ENCODE measurements at places on chromosomes 5 and 9.

- no peak overlapping the region for H3K4me3 ChIP-seq
- H3K4me1 ChIP-seq: no peaks in the 10 kb centered on the region
- no peak for DNase-seq
- no peaks in the 10 kb centered on the region for H3K36me3 ChIP-seq
- H3K27ac ChIP-seq: no peak overlapping the region
Measured at GRCh38 chr9:23611869-23612268, 214.2 kb downstream of the ELAVL2 start.

GRCh38 chr5:83473346-83474160 is 2.0 kb downstream of the VCAN start:
- peaks cover 52% of the 10 kb centered on the region for H3K4me1 ChIP-seq
- H3K27ac ChIP-seq: peak overlapping the region; percentile 68
- no peaks in the 10 kb centered on the region for H3K36me3 ChIP-seq
- DNase-seq: peak; percentile 91
- H3K4me3 ChIP-seq: peak overlapping the region; percentile 42

GRCh38 chr9:123727332-123727731 is 202.6 kb downstream of the DENND1A start:
- H3K4me1 ChIP-seq: no peaks in the 10 kb centered on the region
- H3K27ac ChIP-seq: no peak overlapping the region

- no peaks in the 10 kb centered on the region for H3K27me3 ChIP-seq
- H3K4me1 ChIP-seq: peaks cover 1% of the 10 kb centered on the region
- no peak overlapping the region for H3K27ac ChIP-seq
- H3K4me3 ChIP-seq: no peak overlapping the region
Measured at GRCh38 chr9:129471201-129472019, 149.5 kb downstream of the C9orf50 start.

- H3K4me1 ChIP-seq: peaks cover 14% of the 10 kb centered on the region
- H3K27me3 ChIP-seq: no peaks in the 10 kb centered on the region
- DNase-seq: no peak
- H3K27ac ChIP-seq: no peak overlapping the region
Measured at GRCh38 chr5:95895251-95895650, 66.4 kb downstream of the ELL2 start.
